IPS-NIHi11 (cell line): ENCODE measurements at places on chromosomes 16 and 17.

GRCh38 chr17:52390422-52390821 lies 231.9 kb upstream of the CA10 start:
- no peak for DNase-seq

DNA sequence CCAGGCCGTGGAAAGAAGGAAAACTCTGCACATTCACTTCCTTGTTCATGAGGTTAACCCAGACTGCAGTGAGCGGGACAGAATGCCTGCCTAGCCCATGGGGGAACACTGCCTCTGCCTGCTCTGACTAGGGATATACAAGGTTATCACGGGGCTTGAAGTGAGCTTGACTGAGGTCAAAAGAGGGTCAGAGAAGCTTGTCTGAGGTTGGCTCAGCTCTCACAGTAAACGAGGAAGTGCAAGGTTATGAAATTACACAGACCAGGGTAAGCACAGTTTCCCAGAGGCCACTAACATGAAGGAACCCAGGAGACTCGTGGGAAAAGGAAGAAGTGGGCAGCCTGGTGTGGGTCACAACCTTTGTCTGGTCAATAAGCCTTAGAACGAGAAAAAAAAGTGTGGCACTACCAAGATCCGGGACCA lies 28.7 kb downstream of the HIC1 start:
- DNase-seq, result no peak

DNA sequence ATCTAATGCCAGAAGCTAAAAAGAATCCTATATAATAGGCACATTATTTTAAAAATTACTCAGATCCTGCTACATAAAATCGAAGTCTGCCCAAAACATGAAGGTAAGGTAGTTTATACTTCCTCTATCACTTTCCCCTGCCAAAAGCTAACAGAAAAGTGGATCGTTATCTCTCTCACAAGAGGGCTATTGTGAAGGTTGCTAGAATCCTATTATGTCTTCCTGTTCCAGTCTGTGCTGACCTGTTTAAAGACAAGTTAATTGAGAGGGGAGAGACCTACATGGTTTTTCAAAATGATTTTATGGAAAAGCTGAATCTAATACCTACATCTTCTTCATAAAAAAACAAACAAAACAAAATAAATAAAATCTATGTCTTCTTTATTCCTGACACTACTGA lies 1410.9 kb upstream of the CDH8 start:
- no peak for DNase-seq

DNA sequence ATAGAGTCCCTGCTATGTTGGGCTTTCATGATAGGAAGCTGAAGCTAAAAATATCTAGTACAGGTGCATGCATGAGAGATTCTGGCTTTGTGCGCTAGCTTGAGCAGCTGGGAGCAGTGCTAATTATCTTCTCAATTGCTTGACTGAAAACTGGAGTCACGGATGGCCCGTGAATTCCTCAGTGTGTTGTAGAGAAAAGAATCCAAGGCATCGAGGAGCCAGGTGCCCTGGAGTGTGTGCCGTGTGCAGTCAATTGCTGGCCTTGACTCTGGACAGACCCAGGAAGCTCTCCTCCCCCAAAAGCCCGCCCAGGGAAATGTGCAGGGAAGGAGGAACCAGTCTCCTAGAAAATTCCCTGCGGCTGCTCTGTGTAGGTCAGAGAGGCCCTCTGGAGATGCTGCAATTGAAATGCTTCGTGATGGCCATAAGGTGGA lies 14.2 kb downstream of the LGALS3BP start:
- no peak for DNase-seq

GRCh38 chr17:79168486-79169055 lies 93.9 kb downstream of the ENGASE start:
- DNase-seq, result no peak

GRCh38 chr17:1915889-1916288 lies 86.1 kb downstream of the RPA1 start:
- DNase-seq, result no peak

- DNase-seq, result no peak
Observed at GRCh38 chr17:36926226-36926625, 11.0 kb upstream of the LHX1 start.

DNA sequence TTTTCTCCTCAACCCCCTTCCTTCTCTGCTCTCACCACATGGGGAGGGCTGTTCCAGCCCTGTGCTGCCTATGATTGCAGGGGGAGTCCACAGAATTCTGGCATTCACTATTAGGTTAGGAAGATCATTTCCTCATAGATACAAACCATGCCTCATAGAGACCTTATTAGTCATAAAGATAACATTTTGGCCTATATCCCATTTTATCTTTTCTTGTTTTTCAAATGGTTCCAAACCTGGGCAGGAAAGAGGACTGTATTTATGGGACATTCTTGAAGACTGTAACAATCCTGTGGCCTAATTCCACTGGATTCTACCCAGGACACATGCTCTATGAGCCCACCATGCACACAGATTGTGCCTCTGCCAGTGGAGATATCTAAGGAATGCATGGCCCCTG lies 51.7 kb downstream of the ASIC2 start:
- no peak for DNase-seq

GRCh38 chr16:6446370-6446769 lies 886.3 kb upstream of the RBFOX1 start:
- no peak for DNase-seq

- DNase-seq, result no peak
Observed at GRCh38 chr16:87206646-87207451, 110.3 kb downstream of the C16orf95 start.

GRCh38 chr17:20702692-20703091 lies 123.2 kb downstream of the CDRT15L2 start:
- no peak for DNase-seq

- DNase-seq, result no peak
Observed at GRCh38 chr16:19876501-19877059, 8.1 kb downstream of the GPRC5B start.

DNA sequence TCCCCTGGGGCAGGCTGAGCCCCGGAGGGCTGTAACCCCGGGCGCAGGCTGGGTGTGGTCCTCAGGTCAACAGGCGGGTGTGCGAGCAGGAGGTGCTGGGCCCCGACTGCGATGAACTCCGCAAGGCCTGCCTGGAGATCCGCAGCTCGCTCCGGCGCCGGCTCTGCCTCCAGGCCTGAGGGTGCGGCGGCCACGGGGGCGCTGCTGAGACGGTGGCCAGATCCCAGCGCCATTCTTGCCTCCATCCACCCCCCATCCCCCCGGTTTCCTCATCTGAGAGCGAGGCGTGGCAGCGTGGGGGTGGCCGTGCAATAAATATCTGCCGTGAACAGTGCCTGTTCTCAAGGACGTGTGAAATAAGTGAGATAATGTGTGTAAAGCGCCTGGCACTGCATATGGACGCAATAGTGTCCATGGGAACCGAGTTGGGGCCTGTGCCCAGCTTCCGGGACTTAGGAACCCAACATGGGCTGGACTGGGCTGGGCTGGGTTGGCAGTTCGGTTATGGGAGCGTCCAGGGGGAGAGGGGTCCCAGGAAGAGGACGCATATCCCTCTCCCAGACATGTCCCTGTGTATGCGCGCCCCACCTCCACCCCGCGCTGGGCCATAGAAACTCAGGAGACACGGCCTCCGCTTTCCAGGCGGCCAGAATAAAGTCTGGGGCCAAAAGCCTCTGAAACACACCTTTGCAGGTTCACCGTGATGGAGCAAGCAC lies 15.0 kb downstream of the ZNF213 start:
- peak; percentile 90 for DNase-seq

GRCh38 chr16:24553983-24554382 lies 14.6 kb downstream of the RBBP6 start:
- DNase-seq, result no peak

- no peak for DNase-seq
Observed at GRCh38 chr16:88693420-88694177, 7.3 kb upstream of the SNAI3 start.

GRCh38 chr17:21008992-21009671 lies 33.7 kb downstream of the USP22 start:
- DNase-seq, result no peak

- no peak for DNase-seq
Observed at GRCh38 chr17:15181333-15181732, 83.8 kb downstream of the PMP22 start.

- no peak for DNase-seq
Observed at GRCh38 chr17:34399725-34400124, 36.7 kb upstream of the CCL1 start.

DNA sequence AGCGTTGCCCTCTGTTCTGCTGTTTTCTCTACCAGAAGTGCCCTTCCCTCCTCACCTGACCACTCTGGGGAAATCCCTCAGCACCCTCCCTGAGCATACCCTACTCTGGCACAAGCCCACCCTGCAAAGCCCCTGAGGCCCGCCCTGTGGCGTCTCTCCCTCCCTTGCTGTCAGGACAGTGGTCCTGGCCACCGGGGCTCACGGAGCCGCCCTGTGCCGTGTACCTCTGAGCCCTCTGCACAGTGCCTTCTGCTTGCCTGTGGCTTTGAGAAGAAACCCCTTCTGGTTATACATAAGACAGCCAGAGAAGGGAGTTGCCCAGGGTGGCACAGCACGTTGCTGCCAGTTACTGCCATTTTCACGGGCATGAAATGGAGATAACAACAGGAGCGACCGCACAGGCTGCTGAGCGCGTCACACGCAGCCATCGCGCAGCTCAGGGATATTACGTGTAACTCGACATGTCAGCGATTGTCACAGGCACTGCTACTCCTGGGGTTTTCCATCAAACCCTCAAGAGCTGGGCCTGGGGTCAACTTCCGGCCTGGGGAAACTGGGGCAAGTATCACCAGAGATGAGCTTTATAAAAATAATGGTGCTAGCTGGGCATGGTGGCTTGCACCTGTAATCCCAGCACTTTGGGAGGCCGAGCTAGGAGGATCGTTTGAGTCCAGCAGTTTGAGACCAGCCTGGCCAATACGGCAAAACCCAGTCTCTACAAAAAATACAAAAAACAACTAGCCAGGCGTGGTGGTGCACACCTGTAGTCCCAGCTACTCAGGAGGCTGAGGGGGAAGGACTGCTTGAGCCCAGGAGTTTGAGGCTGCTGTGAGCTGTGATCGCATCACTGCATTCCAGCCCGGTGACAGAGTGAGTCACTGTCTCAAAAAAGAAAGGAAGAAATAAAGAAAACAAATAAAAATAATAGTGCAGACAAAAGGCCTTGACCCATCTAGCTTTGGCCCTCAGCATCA lies 14.8 kb downstream of the SCGB1C2 start:
- DNase-seq, result no peak

GRCh38 chr16:22311520-22311919 lies 14.3 kb downstream of the POLR3E start:
- DNase-seq, result no peak

GRCh38 chr16:54425681-54426552 lies 139.3 kb upstream of the IRX3 start:
- DNase-seq, result no peak

DNA sequence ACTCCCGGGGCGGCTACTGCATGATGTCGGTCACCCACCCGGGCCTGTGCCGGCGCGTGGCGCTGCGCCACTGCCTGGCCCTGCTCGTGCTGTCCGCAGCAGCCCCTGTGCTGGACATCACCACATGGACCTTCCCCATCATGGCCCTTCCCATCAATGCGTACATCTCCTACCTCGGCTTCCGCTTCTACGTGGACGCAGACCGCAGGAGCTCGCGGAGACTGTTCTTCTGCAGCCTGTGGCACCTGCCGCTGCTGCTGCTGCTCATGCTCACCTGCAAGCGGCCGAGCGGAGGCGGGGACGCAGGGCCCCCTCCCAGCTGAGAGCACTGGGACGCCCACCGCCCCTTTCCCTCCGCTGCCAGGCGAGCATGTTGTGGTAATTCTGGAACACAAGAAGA lies 29.8 kb downstream of the CDRT15 start:
- no peak for DNase-seq

DNA sequence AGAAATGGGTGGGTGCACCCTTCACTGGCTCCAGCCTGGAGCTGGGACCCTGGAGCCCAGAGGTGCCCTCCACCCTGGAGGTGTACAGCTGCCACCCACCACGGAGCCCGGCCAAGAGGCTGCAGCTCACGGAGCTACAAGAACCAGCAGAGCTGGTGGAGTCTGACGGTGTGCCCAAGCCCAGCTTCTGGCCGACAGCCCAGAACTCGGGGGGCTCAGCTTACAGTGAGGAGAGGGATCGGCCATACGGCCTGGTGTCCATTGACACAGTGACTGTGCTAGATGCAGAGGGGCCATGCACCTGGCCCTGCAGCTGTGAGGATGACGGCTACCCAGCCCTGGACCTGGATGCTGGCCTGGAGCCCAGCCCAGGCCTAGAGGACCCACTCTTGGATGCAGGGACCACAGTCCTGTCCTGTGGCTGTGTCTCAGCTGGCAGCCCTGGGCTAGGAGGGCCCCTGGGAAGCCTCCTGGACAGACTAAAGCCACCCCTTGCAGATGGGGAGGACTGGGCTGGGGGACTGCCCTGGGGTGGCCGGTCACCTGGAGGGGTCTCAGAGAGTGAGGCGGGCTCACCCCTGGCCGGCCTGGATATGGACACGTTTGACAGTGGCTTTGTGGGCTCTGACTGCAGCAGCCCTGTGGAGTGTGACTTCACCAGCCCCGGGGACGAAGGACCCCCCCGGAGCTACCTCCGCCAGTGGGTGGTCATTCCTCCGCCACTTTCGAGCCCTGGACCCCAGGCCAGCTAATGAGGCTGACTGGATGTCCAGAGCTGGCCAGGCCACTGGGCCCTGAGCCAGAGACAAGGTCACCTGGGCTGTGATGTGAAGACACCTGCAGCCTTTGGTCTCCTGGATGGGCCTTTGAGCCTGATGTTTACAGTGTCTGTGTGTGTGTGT lies 46.8 kb downstream of the IL21R start:
- no peak for DNase-seq

- no peak for DNase-seq
Observed at GRCh38 chr16:51111759-51112158, 39.3 kb downstream of the SALL1 start.

GRCh38 chr16:22728167-22728836 lies 85.7 kb upstream of the HS3ST2 start:
- no peak for DNase-seq

- DNase-seq, result no peak
Observed at GRCh38 chr17:2860045-2860444, 63.8 kb downstream of the RAP1GAP2 start.

DNA sequence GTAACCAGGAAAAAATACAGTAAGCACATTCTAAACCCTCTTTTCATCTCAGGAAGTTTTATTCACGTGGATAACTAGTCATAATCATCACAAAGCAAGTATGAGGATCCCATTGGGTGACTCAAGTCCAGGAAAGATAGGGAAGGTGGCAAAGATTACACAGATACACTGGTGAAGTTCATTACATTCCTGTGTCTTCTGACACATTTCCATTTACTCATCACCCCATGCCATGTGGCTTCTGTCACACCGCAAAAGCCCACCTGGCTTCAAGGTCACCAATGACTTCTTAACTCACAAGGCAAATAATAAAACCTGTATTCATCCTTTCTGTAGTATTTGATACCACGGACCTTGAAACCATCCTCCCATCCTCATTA lies 17.0 kb downstream of the HS3ST3A1 start:
- no peak for DNase-seq
